MV-4-11 (cell line): ENCODE measurements at places on chromosomes 2 and 18.

GRCh38 chr2:61538920-61539520 is 864 bp upstream of the XPO1 start:
- DNase-seq, result no peak

DNA sequence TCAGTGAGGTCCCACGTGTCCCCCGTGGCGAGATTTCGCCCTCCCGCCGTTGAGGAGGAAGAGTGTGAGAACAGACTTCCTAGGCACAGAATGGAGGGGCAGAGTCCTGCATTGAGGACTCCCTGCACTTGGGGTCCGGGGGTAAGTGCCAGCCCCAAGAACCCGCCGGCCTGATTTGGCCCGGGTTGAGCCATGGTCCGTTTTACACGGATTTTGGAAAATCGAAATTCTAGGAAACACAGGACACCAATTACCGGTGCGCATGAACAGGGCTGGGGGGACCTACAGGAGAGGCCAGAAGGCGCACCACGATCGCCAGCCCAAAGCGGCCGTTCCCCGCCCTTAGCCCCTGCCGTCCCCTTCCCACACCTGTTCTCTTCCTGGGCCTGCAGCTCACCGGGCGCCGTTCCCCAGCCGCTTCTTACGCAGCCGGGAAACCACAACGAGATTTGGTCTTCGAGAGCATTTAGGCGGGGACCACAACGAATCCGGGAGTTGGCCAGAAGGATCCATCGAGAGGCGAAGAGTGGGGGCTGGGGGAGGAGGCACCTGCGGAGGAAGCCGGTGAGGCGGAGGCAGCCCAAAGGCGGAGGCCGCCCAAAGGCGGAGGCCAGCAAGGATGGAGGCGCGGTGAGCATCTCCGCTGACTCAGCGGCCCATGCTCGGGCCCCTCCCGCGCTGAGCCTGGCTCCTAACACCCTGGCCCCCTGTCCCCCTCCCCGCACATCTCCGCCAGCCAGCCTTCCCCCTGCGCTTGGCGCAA is 464 bp upstream of the TLX2 start:
- DNase-seq, result no peak

DNA sequence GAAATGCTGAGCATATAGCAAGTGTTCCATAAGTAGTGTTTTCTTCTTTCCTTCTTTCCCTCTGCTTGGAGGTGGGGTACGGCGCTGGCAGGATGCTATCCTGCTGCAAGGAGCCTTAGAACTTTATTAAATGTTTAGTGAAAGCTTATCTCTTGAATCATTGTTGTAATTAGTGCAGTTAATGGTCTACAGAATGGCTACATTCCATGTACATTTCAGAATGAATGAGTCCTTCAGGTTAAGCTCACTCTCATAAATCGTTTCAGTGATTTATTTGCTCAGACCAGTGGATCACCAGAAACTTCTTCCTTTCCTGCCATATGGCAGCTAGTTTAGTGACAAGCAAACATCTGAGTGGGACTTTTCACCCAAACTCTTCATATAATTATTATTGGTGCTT is 3.3 kb upstream of the YWHAQ start:
- no peak for DNase-seq

DNA sequence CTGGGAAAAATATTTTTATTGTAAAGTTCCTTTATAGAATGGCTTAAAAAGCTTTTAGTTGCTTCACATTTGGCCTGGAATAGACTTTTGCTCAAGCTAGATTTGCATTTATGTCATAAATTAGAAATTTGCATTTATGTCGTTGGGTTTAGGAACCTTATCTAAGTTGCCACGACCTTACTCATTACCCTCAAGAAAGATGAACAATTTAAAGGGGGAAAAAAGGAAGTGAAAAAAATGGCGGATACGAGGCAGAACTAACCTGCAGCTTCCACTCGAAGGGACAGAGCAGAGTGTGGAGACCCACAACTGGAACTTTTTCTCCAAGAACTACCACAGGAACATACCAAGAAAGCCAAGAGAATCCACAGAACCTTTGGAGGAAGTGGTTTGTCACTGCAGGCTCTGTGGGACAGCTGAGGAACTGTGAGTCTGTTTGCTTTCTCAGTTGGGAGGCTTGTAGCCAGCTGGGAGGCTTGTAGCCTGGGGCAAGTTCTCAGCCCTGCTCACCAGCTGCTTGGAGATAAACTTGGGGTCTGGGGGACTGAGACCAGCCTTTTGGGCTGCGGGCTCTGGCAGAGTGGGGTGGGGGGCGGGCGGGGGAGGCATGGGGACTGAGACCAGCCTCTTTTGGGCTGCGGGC is 349.9 kb upstream of the MEIS1 start:
- peak; percentile 62 for DNase-seq

DNA sequence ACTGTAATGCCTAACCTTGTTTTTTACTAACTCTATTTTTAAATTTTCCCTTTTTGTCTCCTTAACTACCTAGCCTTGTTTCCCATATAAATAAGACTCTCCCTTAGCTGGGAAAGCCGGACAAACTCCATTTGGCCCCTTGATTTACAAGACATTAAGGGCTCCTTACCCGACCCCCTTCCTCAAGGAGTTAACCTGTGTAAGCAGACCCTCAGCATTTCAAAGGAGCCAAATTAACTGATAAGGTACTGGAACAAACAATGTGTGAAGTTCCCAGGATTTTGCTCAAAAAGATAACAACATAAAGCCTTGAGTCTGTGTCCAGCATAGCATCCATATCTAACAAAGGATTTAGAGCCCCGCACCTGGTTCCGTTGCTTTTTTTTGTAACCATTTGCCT is 59.6 kb upstream of the C2orf15 start:
- no peak for DNase-seq

DNA sequence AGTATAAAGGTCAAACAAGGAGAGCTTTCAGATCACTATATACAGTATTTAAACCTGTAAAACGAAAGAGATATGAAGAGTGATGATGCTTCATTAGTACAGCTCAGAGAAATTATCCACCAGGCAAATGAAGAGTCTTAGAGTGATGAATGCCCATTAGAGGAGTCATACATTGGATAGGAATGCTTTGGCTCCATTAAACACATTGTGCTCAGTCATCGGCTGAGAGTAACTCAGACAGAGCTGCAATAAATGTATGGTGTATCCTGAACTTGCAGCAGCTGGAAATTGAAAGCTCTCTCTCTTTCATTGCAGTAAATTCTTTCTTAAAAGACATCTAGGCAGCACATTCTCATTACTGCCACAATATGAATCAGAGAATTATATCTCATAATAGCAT is 340.8 kb upstream of the SPHKAP start:
- DNase-seq, result no peak

DNA sequence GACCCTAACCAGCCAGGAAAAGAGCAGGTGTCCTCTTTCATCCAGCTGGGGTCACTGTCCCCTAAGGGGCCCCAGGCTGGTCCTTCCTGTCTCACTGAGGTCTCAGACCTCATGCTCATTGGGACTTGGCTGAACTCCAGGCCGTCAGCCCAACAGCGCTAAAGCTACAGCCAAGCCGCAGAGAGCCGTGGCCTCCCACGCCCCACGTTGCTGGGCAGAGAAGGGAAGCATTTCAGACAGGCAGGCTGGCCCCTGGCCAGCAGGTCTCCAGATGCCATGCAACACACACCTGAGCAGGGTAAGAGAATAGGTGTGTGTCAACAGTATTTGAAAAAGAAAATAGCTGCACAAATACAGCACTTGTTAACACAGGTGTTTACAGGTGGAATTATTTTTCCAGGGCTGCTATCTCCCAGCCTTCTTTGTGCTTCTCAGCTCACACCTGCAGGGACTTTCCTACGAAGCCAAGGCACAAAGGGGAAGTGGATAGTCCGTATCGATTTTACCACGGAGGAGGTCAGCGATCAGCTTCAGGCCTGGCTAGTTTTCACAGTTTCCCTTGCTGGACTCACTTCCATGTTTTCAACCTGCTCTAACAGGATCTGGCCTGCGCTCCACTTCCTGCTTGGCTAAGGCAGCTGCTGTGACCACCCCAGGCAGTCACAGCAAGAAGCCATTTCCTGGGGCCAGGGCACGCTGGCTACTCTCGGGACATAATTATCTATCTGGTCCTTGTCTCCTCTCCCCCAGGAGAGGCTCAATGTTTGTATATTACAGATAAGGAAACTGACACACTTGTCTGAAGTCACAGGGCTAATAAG is 156.1 kb upstream of the ID2 start:
- peak; percentile 81 for DNase-seq

GRCh38 chr2:12168791-12169388 is 422.5 kb downstream of the LPIN1 start:
- peak; percentile 84 for DNase-seq

DNA sequence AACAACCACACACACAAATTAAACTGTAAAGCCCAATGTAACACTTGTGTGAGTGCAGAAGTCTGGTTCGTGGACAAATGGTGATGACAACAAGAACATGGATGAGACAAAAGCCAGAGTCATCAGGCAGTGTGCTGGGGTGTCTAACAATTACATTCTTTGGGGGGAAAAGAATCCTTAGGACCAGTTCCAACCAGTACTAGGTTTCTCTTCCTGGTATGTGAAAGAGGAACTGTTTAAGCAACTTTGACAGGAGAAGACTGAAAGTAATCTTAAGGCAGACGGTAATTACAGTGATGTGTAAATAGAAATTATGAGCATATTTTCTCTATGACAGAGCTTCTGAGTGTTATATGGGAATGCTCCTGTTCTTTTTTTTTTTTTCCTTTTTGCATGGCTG is 133.4 kb downstream of the AFF3 start:
- peak; percentile 80 for DNase-seq

DNA sequence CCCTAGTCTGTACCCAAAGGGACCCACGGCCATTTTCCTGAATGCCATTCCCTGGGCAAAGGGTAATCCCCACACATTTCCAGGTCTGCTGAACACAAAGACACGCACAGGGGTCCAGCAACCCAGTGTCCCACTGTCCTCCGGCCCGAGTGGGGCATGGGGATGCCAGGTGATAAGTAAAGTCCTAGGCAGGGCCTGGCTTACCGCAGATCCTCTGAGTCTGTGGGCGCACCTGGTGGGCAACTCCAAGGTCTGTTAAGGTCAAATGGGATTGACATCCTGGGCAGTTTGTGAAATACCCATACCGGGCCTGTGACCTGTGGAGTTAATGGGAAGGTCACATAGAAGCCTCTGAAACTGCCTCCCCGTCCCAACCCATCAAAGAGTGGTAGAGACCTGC is 116.1 kb downstream of the EIPR1 start:
- DNase-seq, result no peak

- no peak for DNase-seq
Observed at GRCh38 chr2:85743304-85743978, 10.3 kb upstream of the ATOH8 start.

DNA sequence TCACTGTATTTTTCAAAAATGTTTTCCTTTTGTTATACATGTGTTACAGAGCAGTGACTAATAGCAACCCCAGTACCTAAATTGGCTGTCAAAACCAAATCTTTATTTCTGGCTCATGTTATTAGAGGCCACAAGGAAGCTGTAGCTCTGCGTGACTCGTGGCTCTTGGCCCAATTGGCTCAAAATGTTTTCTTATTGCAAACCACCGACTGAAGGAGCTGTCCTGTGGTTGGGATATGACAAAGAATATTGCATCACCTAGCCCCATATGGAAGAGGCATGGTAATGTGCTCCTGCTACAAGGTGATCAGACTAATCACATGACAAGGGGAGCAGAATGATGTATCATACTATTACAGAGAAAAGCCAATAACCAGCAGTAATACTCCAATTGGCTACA is 1058.5 kb downstream of the CBLN2 start:
- no peak for DNase-seq

- DNase-seq, result no peak
Observed at GRCh38 chr2:219958941-219959340, 331.5 kb downstream of the SLC4A3 start.

GRCh38 chr2:65130664-65131175 is 814 bp upstream of the RAB1A start:
- peak; percentile 70 for DNase-seq

- no peak for DNase-seq
Observed at GRCh38 chr2:241812730-241813643, 4.0 kb downstream of the NEU4 start.

- no peak for DNase-seq
Observed at GRCh38 chr18:1968801-1969498, 602.4 kb downstream of the METTL4 start.

GRCh38 chr18:2681993-2682603 is 26.6 kb downstream of the SMCHD1 start:
- DNase-seq, result no peak

GRCh38 chr2:83055376-83056010 is 1403.6 kb downstream of the SUCLG1 start:
- peak; percentile 9 for DNase-seq

DNA sequence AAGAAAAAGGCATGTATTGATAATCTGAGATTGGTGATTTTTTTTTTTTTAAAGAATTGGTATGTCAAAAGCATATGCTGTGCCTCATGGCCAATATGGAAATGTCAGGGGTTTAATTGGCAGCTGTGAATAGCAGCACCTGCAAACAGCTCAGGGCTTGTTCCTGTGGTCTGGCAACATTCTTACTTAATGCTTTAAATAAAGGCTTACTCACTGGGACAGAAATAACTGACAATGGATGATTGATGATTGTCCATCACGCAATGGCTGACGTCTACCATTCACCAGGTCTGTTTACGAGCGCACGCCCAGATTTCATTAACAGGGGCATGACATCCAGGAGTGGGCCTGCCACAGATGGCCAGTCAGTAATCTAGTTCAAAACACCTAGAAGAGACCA is 66.7 kb downstream of the ETAA1 start:
- DNase-seq, result no peak

DNA sequence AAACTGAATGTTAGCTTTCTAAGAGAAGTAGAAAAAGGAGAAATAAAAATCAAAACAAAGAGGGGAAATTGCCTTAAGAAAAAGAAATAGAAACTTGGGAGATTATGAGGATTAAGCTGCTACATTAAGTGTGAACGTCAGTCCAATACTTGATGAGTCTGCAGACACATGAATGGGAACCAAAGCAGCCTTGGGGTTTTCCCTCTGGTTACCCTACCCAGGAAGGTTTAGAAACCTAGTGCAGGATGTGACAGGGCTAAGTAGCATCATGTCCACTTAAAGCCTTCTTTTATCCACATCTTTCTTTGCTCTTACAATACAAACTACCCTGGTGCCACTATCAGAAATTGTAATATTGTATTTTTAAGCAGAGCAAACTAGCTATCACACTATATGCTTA is 22.3 kb downstream of the SLC35F5 start:
- peak; percentile 65 for DNase-seq

- no peak for DNase-seq
Observed at GRCh38 chr2:181776336-181776735, 96.0 kb upstream of the NEUROD1 start.

DNA sequence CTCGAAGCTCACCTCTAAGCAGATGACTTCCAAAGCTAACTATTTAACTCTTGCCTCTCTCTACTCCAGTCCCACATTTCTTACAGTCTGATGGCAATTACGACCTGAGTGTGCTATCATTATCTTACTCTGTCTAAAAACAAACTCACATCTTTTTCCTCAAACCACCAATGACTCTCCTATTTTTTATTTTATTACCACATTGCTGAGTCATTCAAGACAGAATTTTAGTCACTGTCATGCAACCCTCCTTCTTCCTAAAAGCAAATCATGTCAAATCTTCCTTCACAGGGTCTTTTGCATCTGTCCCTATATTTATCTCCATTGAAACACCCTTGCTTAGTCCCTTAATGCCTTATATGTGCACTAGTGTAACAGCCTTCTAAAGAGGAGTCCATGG is 34.6 kb upstream of the C2orf15 start:
- no peak for DNase-seq
